K562 (cell line): ENCODE measurements at places on chromosomes 12 and 14. TPM values are rescaled to one million over a fixed set of nuclear protein-coding genes. Genes with fewer than 3 reads are reported as not detected.

The PDE3A gene
- polyA plus RNA-seq = not detected in 2 replicates

The G2E3 gene
- polyA plus RNA-seq = 13.6 and 14.7 TPM in 2 replicates

The GPR137C gene
- 0.11 TPM in 1 of 2 replicates, not detected in the other for polyA plus RNA-seq

The RNASE7 gene
- polyA plus RNA-seq = not detected in 2 replicates

The GUCY2C gene
- polyA plus RNA-seq = not detected in 2 replicates

The TAS2R46 gene
- 0.08 TPM in 1 of 2 replicates, not detected in the other for polyA plus RNA-seq

The C12orf43 gene
- 22.2 and 25.2 TPM in 2 replicates for polyA plus RNA-seq
